Right hindlimb (tissue), 1 donor: ENCODE measurements at places on chromosomes 1 and 21.

DNA sequence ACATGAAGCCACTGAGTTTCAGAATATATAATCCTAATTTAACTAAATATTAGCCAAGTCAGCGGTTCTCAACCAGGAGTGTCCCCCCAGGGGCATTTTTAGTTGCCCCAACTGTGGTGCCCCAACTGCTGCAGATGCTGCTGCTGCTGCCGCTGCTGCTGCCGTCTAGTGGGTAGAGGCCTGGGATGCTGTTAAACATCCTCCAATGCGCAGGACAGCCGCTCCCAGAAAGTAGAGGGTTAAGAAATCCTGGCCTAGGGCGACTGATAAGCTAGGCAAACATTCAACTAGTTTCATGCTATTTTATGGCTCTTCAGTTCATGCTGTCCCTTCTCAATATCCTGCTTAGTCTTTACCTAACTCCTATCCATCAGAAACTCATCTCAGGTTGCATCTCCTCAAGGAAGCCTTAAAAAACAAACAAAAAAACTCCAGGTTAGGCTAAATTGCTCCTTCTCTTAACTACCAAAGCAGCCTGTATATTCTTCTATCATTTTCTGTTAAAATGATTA is 9.9 kb upstream of the DCAF6 start:
- DNase-seq, result no peak

- no peak for DNase-seq
Measured at GRCh38 chr21:36035381-36035791, 24.9 kb downstream of the SETD4 start.

GRCh38 chr1:32390904-32391870 is 3.1 kb downstream of the BSDC1 start:
- DNase-seq, result no peak

DNA sequence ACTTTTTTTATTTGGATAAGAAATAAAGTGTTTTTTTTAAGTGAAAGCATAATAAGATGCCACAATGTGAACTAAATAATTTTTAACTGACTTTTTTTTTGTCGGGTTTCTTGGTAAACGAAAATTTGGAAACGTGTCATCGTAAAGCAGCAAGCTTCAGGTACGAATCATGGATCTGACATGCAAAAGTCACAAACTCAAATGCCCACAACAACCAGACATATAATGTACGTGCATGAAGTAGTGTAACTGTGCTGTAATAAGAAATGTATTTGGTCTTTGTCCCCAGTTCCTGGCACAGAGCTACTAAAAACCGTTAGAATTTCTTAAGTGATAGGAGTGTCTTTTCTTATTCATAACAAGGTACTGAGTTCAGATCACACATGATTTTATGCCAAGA is 44.3 kb upstream of the LRRC7 start:
- no peak for DNase-seq

- no peak for DNase-seq
Measured at GRCh38 chr1:23543707-23544443, 12.8 kb upstream of the E2F2 start.

DNA sequence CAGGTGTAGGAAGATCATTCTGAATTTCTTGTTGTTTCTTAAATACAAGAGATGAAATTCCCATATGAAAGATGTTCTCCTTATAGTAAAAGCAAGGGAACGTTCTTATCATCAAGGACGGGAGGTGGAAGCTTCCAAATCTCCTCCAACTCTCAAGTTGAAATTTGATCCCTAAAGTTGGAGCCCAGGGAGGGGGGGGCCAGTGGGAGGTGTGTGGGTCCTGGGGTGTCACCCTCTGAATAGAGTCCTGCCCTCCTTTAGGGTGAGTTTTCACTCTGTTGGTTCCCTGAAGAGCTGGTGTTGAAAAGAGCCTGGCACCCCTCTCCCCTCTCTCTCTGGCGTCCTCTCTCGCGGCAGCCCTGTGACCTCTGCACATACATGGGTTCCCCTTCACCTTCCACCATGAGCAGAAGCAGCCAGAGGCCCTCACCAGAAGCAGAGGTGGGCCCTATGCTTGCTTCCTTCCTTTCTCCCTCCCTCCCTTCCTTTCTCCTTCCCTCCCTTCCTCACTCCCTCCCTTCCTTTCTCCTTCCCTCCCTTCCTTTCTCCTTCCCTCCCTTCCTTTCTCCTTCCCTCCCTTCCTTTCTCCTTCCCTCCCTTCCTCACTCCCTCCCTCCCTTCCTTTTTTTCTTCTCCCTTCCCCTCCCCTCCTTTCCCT is 10.0 kb upstream of the TRIM17 start:
- no peak for DNase-seq

- DNase-seq, result no peak
Measured at GRCh38 chr1:54117815-54118563, 34.8 kb downstream of the CDCP2 start.
